ENCODE measurements at places on chromosomes 2 and 18.

DNA sequence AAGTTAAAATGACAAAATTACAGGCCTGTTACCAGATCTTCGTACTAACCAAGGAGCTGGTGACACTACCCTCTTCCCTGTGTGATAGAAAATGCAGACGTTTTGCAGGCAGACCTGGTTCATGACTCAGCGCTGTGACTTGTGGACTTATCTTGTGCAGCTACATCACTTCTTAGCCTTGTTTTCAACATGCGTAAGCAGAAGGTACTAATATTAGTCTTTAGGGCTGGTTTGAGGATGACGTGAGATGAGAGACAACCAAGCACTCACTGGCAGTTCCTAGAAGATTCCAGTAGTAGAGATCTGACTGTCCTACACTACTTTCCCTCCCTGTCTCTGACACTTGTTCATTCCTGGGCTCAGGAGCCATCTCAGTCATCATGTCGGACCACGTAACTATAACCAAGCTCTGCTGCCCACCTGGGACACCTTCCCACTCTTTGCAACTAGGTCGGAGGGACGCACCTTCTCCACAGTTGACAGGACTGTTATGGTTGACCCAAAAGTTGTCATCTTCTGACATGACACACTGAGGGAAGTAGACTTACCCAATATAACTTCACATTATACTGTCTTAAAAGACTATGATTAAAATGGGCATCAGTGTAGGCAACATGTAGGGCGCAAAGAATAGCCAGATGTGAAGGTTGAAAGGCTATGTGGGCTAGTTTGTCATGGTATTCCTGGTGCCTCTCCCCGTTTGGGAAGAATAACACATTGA lies 64.8 kb downstream of the TNFRSF11A start:
- no peak for DNase-seq

DNA sequence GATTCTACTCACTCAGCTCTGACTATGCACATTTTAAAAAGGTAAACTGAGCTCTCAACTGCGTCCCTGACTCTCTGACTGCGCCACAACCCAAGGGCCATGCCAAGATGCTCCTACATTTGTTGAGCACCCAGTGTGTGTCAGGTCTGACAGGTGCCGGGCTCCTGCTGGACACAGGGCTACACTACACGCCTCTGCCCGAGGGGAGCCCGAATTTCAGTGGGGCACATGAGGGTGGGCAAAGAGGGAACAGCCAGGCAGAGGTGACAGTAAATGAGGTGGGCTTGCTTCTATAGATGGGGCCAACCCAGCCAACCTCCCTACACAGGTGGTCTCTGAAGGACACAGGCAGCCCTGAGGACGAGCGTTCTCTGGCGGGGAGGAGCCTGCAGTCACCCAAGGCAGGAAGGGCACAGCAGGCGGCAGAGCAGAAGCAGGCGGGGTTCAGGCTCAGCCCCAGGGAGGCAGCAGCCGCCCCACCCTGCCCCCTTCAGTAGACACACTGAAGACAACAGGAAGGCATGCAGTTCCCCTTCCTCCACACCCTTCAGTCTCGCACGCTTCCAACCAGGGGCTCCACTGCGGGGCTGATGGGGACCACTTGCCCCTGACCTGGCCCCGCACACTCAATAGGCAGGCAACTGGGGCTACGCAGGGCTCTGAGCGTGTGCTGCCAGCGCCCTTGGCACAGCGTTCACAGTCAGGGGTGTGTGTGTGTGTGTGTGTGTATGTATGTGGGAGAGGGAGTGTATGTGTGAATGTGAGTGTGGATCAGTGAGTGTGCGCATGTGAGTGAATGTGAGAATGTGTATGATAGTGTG lies 98.4 kb downstream of the UXS1 start:
- DNase-seq: peak; percentile 72

DNA sequence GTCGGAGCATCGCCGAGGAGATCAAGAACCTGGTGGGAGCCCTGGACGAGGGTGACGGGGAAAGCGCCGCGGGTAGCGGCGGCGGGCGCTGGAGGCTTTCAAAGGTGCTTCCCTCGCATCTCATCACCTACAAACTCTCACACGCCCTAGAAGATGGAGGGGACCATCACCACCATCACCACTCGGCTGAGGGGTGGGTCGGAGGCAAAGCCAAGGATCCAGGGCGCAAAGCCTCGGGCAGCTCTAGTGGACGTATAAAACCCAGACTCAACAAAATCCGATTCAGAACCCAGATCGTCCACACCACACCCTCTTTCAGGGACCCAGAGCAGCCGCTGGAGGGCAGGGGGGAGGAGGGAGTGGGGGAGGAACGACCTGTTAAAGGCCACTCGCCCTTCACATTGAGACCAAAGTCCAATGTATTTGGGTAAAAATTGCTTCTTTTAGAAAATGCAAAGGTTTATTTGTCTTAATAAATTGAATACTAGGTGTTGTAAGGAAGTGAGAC lies 1.5 kb downstream of the SOWAHC start:
- no peak for DNase-seq

DNA sequence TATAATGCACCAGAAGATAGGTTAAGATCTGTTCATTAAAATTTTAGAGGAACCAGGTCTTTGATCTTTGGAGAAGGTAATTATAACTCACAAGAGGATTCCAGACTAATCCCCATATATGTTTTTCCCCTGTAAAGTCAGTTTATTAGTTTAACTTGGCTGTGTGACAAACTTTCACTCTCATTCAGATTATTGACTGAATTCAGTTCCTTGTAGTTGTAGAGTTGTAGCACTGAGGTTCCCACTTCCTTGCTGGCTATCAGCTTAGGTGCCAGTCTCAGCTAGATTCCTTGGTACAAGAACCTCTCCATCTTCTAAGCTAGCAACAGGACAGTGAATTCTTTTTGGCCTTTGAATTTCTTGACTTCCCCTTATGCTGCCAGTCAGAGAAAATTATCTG lies 19.1 kb downstream of the REG1A start:
- no peak for DNase-seq

DNA sequence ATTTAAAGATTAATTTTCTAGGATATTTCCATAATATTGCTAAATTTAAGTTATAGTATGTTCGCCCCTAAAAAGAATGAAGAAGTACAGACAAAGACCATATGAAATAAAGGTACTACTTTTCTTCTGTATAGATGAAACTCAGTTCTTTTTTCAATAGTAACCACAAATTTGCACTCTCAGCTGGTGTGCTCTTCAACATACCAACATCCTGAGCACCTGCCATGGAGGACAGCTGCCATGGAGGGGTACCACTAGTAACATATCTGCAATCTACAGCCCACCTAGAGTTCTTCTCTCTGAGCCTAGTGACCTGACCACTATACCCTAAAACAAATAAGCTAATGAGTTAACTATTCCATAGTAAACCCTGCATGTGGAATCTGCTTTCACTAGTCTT lies 36.8 kb upstream of the ERCC3 start:
- DNase-seq: no peak

DNA sequence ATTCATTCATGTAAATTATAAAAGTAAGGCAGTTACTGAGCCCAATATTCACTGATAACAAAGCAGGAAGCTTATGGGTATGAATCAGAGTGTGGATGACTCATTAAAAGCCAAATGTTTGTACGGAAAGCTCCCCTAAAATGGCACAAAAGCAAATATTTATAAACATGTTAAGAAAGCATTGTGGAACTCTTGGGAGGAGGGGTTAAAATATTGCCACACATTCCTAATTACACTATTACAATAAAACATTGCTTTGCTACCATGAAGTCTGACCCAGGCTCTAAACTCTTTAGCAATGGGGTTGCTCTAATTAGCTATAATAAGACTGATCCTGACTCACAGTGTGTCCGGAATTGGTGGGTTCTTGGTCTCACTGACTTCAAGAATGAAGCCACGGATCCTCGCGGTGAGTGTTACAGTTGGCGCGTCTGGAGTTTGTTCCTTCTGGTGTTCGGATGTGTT lies 110.9 kb downstream of the NAB1 start:
- DNase-seq: no peak

DNA sequence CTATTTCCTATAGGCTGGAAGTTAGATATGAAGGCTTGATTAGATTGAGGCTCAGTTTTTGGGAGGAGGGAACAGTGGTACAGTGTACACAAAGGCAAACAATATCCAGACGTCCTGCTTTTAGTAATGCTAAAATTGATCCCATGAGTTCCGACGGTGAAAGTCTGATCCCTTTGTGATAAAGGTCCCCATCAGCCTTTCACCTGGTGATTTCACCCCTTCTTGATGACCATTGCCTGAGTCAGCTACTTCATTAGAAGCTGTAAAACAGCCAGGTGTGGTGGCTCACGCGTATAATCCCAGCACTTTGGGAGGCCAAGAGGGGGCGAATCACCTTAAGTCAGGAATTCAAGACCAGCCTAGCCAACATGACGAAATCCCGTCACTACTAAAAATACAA lies 29.7 kb downstream of the TWSG1 start:
- DNase-seq: no peak

DNA sequence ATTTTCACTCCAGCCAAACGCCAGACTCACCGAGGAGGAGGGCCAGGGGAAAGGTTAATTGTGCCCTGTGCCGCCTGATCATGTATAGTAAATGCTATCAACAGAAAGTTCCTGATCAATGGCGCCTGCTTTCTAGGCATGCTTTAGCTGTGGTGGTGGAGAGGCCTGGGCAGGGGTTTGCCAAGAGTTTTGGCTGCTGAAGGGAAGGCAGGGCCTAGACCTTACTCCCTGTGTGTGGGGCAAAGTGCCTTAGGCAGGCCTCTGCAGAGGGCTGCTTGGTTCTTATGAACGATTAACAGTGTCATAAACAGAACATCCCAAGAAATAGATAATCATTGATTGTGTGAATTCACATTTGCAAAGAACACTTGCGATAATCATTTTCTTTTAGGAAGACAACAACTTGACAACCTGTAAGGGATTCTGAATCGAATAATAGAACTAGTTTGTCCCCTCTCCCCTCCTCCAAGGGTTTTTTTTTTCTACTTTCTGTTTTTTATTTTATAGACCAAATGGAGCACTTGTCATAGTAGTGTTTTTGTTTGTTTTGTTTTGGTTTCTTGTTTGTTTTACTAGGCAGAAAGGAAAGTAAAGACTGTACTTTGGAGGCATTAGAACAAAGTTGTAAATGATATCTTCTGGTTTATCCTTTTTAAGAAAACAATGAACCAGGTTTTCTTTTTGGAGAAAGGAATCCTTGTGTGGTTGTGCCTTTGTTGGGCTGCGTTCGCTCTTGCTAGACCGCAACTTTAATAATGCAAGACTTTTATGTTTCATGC lies 6.5 kb downstream of the TSHZ1 start:
- DNase-seq: no peak

DNA sequence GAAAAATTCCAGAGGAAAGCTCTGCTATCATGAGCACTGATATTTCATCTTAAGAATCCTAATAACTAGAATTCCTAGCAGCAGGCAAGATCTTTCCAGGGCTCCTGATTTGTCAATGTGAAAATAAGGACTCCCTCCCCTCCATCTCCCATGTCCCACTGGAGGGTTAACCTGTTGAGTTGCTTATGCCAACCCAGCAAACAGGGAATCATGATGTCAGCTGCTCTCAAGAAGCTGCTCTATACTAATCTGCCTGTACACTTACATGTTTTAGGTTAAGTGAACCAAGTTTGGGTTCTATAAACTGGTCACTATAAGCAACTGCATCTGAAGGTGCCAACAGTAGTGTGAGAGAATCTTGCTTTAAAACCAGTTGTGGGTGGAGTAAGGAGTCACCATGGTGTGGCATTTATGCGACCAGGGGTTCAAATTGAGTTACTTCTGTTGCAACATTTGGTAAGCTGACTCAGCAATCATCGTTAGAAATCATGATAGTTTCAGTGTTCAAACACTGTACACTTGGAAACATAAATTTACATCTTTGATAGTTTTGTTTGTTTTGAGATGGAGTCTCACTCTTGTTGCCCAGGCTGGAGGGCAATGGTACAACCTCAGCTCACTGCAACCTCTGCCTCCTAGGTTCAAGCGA lies 53.4 kb downstream of the STK25 start:
- DNase-seq: no peak

GRCh38 chr2:46653539-46653938 lies 174.2 kb downstream of the TMEM247 start:
- DNase-seq: no peak

DNA sequence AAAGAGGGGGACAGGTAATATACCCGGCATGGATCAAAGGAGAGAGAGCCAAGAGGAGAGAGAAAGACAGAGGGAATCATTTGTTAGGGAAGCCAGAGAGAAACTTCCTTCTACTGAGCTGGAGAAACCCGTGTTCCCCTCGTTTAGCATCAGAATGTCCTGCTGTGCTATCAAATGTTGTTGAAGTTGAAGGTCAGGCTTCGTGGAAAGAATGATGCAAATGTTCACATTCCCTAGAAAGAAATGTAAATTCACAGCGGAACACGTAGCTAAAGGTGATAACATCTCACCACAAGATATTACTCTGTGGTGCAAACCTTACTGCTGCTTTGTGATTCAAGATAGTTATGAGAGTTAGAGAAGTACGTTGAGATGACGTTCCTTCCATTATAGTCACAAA lies 258.1 kb downstream of the LNPK start:
- no peak for DNase-seq

GRCh38 chr2:210620456-210620855 lies 64.1 kb downstream of the CPS1 start:
- DNase-seq: no peak

GRCh38 chr2:44943031-44943692 lies 1.7 kb downstream of the SIX3 start:
- no peak for DNase-seq

GRCh38 chr2:20317197-20317596 lies 33.4 kb downstream of the PUM2 start:
- DNase-seq: no peak
